ENCODE measurements at places on chromosomes 1 and 21.

DNA sequence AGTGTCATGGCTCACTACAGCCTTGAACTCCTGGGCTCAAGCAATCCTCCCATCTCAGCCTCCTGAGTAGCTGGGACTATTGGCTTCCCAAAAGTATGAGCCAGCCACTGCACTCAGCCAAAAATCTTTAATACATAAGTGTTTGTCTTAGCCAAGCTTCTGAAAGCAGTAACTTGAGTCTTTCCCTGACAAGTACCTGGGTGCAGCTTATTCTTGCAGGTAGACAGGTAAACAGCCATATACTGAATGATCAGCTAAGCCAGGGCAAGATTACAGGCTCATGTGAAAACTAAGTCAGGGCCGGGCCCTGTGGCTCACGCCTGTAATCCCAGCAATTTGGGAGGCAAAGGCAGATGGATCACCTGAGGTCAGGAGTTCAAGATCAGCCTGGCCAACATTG is 7.8 kb downstream of the MEAF6 start:
- no peak for DNase-seq

DNA sequence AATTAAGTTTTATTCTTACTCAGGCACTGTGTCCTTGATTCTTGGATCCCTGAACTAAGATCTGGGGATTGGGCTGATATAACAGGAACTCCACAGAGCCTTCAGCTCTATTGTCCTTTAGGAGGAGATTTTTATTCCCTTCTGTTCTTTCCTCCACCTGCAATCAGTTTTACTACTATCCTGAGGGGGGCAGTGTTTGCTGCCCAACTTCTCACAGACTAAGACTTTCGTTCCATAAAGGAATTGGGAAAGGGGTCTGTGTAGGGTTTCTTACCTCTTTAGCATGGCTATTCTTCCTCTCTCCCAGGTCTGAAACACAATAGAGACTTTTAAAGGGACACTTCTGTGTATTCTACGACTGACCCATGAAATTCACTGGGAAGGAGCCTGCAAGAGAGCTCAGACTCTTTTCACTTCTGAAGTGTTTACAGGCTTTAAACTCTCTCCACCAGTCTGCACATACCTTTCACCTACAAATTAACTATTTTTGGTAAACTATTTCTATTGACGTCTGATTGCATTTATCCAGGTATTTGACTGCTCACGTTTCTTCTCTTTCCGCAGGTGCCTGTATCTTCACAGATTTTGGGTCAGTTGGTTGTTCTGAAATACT is 103.3 kb upstream of the DEPDC1 start:
- no peak for DNase-seq

DNA sequence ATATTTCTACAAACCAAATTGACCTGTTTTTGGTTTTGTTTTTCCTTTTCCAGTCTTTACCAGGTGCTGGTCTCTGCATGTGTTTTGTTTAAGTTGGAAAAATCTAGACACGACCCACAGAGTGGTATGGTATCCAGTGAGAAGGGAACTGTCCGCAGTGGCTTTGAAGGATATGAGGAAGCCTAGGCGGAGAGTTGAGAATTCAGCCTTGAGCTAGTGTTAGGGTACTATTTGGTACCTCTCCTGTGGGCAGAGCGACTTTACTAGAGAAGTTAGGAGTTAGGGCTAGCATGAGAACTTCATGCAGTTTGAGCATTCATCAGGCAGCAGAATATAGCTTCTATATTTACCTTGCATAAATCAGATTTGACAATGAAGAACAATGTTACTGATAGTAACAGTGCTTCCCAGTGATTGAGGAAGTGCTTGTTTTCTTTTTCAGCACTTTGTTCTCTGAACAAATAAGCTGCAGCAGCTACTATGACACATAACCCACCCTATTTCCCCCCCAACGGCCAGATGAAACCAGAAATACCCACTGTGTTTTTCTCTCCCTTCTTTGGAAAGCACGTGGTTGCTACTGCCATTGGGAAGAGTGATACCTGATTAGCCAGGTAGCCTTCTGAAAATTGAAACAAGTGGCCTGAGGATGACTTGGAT is 19.0 kb downstream of the MRPS6 start:
- no peak for DNase-seq

DNA sequence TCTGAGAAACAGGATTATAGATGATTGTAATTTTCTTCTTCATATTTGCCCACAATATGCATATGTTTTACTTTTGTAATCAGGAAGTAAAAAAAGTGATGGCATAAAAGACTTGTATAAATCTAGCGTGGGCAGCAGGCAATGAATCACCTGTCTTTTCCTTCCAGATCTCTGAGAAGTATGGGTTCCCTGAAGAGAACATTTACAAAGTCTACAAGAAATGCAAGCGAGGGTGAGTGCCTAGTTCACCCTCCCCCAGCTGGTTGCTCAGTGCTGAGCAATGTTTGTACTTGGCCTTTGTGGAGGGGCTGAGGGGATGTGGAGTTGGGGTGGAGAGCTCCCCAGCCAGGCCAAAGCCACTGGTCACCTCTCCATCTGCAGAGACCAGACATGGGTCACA is 30.7 kb downstream of the GRHL3 start:
- DNase-seq = no peak

GRCh38 chr21:32653326-32653901 is 41.2 kb upstream of the CFAP298 start:
- DNase-seq = no peak

GRCh38 chr1:217435204-217435603 is 195.7 kb downstream of the GPATCH2 start:
- DNase-seq = no peak

- no peak for DNase-seq
Measured at GRCh38 chr1:229856009-229856650, 210.9 kb upstream of the GALNT2 start.
